ENCODE measurements at places on chromosomes 3 and 15.

- no peak for DNase-seq
Observed at GRCh38 chr3:57959423-57960173, 48.6 kb upstream of the FLNB start.

GRCh38 chr3:118262800-118263402 is 771.7 kb downstream of the IGSF11 start:
- DNase-seq: no peak

- no peak for DNase-seq
Observed at GRCh38 chr3:69231929-69232440, 109.6 kb upstream of the LMOD3 start.

DNA sequence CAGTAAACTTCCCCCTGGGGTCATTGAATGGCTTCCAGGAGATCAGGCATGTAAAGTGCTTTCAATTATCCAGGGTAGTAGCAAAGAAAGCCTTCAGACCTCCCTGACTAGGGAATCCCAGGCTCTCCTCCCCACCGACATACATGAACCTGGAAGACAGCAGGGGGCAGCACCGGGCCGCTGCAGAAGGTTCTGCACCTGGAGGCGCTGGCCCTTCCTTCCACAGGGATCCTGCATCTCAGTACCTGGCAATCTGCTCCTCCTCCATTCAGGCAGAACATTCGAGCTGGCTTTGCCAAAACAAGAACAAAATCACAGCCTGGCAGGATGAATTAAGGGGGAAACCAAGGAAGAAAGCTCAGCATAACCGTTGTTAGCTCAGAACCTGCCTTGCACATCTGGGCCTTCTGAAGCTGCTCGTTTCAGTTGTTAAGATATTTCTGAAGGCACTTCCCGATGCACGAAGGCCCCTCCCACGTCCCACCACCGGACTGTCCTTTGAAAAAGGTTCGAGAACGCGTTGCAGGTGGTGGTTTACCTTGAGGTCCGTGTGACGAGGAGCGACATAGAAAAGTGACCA is 237.7 kb downstream of the SLCO3A1 start:
- DNase-seq: no peak

DNA sequence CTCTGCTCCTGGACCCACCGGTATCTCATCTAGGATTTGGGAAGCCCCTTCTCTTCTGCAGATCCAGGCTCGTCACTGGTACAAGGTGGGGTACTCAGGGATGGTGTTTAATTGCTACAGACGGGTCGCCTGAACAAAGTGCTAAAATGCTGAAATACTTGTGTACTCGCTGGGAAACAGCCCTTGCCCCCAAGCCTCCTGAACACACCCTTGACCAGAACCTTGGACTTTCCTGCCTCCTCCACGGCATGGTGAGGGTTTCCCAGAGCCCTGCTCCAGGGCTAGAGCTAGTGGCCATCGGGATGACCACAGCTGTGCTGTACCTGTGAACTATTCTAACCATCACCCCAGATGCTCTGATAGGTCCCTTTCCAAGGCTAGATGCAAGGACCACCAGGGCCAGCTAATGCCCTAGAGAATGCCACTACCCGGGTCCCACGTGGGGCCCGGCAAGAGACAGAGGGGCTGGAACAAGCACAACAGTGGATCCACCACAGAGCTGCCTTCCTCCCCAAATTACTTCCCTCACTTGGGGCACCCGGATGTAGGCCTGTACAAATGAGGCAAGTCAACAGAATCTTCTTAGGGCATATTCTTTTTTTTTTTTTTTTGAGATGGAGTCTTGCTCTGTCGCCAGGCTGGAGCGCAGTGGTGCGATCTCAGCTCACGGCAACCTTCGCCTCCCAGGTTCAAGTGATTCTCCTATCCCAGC is 267.3 kb downstream of the FOXP1 start:
- DNase-seq: no peak

DNA sequence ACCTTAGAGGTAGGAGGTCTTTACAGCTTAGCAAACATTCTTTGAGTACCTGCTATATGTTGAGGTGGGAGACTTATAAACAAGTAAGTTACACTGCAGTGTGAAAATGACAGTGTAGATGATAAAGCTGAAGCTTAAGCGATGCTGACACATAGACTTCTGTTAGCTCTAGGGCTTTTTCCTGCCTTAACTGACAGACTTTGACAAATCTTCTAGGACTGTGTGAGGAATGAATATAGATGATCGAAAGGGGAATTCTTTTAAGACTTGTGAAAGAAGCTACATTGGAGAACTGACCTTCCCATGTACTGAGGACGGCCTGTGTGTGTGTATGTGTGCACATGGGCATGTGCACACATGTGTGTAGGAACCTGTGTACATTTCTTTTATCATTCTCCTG is 22.7 kb downstream of the BOC start:
- no peak for DNase-seq

GRCh38 chr3:57173687-57174086 is 8.5 kb upstream of the IL17RD start:
- no peak for DNase-seq

DNA sequence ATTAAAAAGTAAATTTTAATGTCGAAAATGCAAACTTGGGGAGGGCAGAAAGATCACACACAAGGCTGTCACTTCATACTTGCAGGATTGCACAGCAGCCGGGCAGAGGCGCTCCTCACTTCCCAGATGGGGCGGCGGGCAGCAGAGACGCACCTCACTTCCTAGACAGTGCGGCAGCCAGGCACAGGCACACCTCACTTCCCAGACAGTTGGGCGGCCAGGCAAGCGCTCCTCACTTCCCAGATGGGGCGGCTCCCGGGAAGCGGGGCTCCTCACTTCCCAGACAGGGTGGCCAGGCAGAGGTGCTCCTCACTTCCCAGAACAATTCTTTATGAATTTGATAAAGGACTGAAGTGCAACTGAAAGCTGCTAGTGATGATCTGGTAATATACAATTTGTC is 21.2 kb downstream of the RLBP1 start:
- DNase-seq: no peak

DNA sequence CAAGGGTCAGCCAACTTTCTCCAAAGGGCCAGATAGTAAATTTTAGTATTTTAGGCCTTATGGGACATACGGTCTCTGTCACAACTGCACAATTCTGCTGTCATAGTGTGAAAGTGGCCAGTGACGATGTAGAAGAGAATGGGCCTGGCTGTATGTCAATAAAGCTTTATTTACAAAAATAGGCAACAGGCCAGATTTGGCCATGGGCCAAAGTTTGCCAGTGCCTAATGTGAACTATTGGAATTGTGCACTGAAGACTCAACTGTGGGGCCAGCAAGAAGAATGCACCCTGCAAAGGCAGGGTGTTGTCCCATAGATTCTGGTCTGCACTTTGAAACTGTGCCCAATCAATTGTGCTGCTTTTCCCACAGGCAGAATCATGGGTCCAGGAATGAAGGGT is 69.4 kb upstream of the PRR23E start:
- no peak for DNase-seq

- DNase-seq: no peak
Observed at GRCh38 chr15:66508293-66508883, 3.3 kb downstream of the ZWILCH start.

GRCh38 chr15:67809866-67810265 is 15.4 kb upstream of the SKOR1 start:
- no peak for DNase-seq

DNA sequence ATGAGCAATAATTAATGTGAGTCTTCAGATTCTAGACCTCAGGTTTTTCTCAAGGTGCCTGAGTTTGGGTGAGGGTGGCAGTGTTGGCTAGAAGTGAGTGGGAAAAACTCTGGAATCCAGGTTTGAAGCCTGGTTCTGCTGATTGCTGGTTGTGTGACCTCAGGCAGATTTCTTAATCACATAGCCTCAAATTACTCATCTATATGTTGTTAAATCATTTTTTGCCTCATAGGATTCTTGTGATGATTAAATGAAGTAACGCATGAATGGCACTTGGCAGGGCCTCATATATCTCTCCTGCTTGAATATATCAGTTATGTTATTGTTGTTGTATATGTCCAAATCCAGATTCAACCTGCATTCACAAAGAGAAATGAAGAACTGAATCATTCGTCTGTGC is 60.5 kb downstream of the NR2F2 start:
- no peak for DNase-seq

- no peak for DNase-seq
Observed at GRCh38 chr15:50909010-50909317, 481 bp downstream of the AP4E1 start.

DNA sequence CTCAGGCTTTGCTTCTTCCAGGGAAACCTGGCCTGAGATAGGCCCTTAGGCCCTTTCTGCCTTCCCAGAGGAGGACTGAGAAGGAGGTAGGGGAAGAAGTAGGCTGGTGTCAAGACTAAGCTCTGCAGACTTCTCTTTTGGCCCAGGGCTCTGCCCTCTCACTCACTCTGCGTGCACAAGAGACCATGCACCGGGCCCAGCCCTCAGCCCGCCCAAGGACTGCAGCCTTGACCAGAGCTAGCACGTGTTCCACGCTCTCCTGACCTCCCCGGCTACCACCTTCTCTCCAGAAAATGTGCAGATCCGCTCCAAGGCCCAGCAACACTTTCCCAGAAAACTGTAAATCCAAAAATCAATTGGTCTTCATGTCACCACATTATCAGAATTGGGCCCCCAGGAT is 59.8 kb downstream of the SEMA5B start:
- DNase-seq: no peak

GRCh38 chr15:32729700-32730395 is 12.0 kb downstream of the GREM1 start:
- DNase-seq: no peak

DNA sequence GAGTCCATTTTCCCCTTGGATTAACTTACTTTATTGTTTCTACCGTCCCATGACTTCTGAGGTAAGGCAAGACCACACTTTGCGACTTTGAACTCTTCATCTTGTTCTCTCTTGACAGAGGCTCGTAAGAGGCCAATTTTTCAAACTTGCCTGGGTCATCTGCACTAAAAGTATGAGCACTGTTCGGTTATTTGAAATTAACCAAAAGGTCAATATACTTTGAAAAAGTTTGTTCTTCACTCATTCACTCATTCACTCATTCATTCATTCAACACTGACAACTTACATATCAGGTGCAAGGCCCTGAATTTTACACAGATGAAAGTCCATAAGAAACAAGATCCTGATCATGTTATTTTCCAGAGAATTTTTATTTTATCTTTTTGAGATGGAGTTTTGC is 57.9 kb downstream of the ATP1B3 start:
- no peak for DNase-seq

- DNase-seq: no peak
Observed at GRCh38 chr3:160213191-160213590, 12.0 kb upstream of the C3orf80 start.

DNA sequence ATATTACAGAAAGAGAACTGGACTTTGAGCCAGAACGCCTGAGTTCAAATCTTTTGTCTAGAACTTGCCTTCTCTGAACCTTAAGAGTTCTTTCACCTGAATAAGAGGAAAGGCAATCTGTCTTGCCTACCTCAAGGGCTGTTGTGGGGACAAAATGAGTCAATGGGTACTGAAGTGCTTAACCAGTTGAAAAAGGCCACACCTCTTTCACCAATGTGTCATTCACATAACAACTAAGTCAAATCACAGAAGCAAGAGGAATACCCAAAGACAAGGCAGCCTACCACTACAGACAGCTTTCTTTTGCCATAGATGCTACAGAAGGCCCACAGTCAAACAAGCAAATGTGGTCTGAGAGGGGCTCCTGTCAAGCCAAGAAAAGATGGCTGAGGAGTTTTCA is 39.7 kb downstream of the NBEAL2 start:
- no peak for DNase-seq
